ENCODE measurements at places on chromosomes 3 and 15.

DNA sequence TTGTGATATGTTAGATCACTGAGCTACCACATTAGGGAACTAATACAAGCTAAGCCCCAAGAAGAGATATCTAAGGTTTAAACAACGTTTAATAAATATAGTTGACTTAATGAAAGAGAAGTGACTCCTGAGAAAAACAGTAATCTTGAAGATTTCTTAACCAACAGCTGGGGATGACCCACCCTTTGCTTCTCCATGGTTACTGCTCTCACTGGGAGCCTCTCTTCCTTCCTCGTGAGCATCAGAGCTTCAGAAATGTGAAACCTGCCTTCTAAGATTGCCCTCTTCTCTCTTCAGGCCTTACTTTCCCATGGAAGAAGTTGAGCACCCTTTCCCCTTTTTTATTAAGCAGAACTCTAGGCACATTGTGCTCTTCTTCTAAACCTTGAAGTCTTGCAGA lies 132.2 kb upstream of the NR2E3 start:
- no peak for DNase-seq

- DNase-seq: no peak
Measured at GRCh38 chr3:140441006-140441405, 236.9 kb upstream of the TRIM42 start.

DNA sequence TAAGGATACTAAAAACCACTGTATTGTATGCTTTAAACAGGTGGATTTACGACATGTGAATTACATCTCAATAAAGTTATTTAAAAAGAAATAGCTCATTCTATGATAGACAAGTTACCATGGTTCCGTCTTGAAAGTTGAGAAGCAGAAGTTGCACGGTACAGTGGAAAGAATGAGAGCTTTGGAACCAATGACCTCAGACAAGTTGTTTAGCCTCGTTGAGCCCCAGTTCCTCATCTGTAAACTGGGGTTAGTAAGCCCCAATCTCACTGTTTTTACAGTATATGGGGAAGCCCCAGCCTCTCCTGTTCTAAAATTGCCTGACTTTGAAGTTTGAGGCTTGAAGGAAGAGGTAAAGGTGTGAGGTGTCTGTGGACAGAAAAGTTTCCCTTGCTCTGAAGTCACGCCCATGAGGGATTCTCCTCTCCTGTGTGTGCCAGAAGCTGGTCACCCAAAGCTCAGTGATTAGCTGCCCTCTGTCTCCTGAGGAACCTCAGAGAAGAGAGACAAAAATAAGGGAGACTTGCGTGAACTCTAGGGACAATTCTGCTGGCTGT lies 10.0 kb downstream of the CRYGS start:
- no peak for DNase-seq

GRCh38 chr3:76920511-76920910 lies 119.4 kb upstream of the ROBO2 start:
- DNase-seq: no peak

DNA sequence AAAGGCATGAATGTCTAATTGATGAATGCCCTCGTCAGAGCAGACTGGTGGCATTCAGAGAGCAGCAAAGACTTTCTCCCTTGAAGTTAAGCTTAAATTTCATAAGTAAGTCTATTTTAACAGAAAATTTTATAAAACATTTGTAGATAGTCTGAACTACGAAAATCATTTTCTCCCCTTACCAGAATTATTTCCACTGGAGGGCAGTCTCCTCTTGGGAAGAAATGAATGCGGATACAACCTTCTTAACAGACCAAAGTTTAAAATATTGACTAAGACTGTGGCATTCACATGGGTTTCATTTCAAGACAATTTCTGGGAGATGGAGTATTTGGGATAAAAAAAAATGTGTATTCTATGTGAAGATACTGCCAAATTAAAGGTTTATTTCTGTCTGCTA lies 669.0 kb downstream of the FHIT start:
- no peak for DNase-seq

GRCh38 chr3:195048059-195048905 lies 222.7 kb downstream of the XXYLT1 start:
- no peak for DNase-seq

DNA sequence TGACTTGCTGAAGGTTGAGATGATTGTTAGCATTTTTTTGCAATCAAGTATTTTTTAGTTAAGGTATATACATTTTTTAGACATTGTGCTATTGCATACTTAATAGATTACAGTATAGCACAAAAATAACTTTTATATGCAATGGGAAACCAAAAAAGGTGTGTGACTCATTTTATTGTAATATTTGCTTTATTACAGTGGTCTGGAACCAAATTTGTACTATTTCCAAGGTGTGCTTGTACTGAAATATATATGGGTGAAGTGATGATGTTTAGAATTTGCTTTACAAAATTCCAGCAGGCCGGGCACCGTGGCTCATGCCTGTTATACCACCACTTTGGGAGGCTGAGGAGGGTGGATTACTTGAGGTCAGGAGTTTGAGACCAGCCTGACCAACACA lies 29.1 kb upstream of the TBC1D23 start:
- DNase-seq: no peak

- DNase-seq: no peak
Measured at GRCh38 chr3:98041350-98041749, 6.2 kb upstream of the GABRR3 start.

GRCh38 chr3:42662037-42662812 lies 8.7 kb downstream of the ZBTB47 start:
- DNase-seq: no peak

GRCh38 chr3:18988614-18989229 lies 159.6 kb upstream of the KCNH8 start:
- no peak for DNase-seq

GRCh38 chr3:195133462-195133861 lies 137.5 kb downstream of the XXYLT1 start:
- DNase-seq: peak; percentile 45

DNA sequence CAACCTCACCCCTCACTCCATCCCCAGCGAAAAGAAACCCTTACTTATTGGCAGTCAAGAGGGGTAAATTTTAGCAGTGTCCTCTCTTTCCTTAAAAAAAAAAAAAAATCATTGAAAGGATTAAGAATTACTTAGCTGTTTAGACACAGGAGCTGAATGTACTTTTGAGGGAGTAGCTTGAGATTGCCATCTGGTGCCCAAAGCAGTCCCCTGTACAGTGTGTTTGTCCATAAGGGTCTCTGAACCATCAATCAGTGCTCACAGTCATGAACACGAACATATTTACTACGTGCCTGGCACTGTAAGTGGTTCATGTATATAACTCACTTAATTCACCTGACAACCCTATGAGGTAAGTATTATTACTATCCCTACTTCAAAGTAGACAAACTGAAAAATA lies 463.5 kb downstream of the RAP2B start:
- no peak for DNase-seq

DNA sequence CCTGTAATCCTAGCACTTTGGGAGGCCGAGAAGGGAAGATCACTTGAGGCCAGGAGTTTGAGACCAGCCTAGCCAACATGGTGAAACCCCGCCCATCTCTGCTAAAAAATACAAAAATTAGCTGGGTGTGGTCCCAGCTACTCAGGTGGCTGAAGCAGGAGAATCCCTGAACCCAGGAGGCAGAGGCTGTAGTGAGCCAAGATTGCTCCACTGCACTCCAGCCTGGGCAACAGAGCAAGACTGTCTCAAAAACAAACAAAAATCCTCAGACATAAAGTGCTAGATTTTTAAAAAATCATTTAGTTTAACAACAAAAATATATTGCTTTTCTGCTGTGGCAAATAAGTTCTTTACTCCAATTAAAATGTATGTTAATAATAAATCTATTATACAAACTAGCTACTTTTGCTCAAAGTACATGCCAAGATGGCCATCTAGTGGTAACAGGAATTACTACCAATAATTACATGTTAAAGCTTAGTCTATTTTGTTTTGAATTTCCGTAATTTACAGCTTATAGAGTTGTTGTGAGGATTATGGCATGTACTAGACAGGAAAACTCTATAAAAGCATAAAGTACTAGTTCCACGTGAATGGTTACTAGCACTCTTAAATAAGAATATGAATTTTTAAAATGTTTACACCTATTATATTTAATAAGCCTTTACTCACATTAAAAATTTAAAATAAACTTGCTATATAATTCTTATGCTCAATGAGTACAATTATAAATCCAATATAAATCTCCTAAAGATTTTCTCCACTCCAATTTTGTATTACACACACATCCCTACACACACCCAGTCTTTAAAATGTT lies 39.0 kb downstream of the GABPB1 start:
- DNase-seq: no peak

- no peak for DNase-seq
Measured at GRCh38 chr15:63246691-63247469, 30.5 kb upstream of the APH1B start.

- no peak for DNase-seq
Measured at GRCh38 chr3:144296808-144297207, 325.2 kb downstream of the DIPK2A start.

GRCh38 chr3:56557831-56558170 lies 826 bp downstream of the CCDC66 start:
- DNase-seq: no peak

- no peak for DNase-seq
Measured at GRCh38 chr15:89211678-89212170, 9.7 kb downstream of the RLBP1 start.

DNA sequence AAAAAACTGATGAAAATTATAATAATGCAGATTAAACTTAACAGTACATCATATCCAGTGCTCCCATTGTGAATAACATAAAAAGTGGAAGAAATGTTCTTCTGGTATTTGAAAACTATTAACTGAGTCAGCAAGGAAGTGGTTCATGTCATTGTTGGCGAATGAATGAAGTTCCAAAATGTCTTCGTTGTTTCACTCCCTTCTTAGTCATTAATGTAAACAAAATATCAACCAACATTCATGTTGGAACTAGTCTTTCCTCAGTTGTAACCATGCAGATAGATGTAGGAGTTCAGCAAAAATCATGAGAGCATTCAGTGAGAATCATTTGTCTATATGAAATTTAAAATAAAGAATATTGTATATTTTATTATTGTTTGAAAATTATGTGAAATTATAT lies 44.1 kb upstream of the ICE2 start:
- no peak for DNase-seq

- DNase-seq: no peak
Measured at GRCh38 chr15:76299786-76300185, 11.5 kb downstream of the ETFA start.

- no peak for DNase-seq
Measured at GRCh38 chr15:60960517-60960916, 268.6 kb downstream of the RORA start.

DNA sequence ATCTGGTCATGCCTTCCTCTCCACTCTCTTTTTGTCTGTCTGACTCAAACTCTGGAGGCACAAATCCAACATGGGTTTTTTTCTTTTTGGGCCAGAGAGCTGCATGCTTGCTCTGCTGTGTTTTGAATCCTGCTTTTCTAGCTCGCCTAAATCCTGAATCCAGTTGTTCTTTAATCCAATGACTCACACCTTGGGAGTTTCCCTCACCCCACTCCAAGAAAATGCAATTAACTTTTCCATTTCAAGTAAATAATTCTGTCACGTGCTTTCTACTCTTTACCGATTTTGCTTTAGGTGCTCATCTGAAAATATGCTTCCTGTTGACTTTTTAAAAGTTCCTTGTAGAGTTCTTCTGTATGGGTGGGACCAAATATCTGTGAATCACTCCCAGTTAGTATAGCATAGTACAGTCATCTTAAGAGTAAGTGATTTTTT lies 47.6 kb downstream of the SLMAP start:
- no peak for DNase-seq

- DNase-seq: no peak
Measured at GRCh38 chr3:175593331-175593730, 734.2 kb downstream of the NAALADL2 start.

- DNase-seq: peak; percentile 27
Measured at GRCh38 chr3:59605318-59605717, 555.5 kb upstream of the CFAP20DC start.

GRCh38 chr3:150751781-150752263 lies 11.1 kb downstream of the SIAH2 start:
- DNase-seq: no peak

GRCh38 chr3:127074900-127075360 lies 92.0 kb downstream of the PLXNA1 start:
- DNase-seq: no peak

DNA sequence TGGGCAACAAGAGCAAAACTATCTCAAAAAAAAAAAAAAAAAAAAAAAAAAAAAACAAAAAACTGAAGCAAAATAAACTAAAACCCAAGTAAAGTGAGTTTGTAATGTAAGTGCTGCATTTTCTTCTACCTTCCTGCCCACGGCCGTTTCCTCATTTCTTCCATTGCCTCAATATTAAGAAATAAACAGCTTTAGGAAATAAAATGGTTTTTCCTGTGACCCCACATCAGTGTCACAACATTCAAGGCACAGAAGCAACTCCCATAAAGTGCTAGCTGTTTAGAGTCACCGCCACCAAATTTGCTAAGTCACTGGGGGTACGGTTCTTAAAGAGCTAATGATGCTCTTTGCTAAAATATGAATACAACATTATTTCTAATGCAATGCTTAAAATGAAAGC lies 3.3 kb downstream of the PKM start:
- DNase-seq: no peak

DNA sequence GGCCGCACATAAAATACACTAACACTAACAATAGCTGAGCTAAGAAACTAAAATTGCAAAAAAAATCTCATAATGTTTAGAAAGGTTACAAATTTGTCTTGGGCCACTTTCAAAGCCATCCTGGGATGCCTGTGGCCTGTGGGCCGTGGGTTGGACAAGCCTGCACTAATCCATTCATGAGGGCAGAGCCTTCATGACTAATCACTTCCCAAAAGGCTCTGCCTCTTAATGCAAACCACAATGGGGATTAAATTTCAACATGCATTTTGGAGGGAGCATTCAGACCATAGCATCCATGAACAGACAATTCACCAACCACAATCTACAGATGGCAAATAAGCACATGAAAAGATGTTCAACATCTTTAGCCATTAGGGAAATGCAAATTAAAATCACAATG lies 128.2 kb downstream of the SUCLG2 start:
- DNase-seq: no peak

GRCh38 chr15:78396976-78397375 lies 41.0 kb upstream of the IREB2 start:
- DNase-seq: peak; percentile 81

GRCh38 chr15:84035399-84035766 lies 200.2 kb upstream of the GOLGA6L4 start:
- DNase-seq: no peak

DNA sequence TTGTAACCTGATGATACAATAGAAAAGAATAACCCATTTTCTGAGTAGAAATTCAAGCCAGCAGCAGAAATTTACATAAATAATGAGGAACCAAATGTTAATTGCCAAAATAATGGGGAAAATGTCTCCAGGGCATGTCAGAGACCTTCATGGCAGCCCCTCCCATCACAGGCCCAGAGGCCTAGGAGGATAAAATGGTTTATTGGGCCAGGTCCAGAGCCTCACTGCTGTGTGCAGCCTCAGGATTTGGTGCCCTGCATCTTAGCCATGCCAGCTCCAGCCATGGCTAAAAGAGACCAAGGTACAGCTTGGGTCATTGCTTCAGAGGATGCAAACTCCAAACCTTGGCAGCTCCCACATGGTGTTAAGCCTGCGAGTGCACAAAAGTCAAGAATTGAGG lies 352.1 kb upstream of the MEIS2 start:
- DNase-seq: no peak

Data from left colon (tissue), 2 donors.